ENCODE measurements at places on chromosomes 12 and 14. TPM values are rescaled to one million over a fixed set of nuclear protein-coding genes. Genes with fewer than 3 reads are reported as not detected.

- no peak for DNase-seq
Observed at GRCh38 chr12:230925-231671, 17.1 kb upstream of the SLC6A12 start.

- no peak for DNase-seq
Observed at GRCh38 chr12:55637467-55637866, 775 bp downstream of the OR10P1 start.

GRCh38 chr14:70415788-70416187 is 1.1 kb downstream of the SYNJ2BP start:
- no peak for DNase-seq

DNA sequence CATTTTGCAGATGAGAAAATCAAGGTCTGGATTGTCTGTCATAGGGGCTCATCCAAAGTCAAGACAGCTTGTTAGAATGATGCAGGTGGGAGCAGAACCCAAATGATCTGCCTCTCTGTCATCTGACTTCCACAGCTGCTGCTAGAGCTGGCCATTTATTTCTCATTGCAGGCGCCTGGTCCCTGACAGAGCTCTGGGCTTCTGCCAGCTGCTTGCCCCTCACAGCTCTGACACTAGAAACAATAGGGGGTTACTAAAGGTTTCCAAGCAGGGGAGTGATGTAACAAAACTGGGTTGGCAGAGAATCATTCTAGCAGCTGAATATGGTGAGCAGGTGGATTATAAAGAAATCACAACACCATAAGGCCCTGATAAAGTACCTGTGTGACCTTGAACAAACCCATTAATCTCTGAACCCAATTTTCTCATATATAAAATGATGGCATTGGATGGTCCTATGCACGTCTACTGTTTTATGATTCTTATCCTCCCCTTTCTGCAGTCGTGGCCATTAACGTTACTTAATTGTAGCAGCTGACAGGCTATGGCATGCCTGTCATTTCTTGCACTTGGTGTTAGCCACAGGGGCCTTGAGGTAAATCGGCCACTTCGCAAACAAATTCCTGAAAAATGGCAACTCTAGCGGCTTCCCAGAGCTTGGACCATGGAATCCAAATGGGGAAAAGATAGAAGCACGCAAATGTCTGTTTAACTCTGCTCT is 134.6 kb downstream of the RMST start:
- DNase-seq, result no peak

GRCh38 chr12:80802652-80803400 is 86.1 kb downstream of the MYF5 start:
- DNase-seq, result no peak

GRCh38 chr14:61642614-61642982 is 52.7 kb upstream of the HIF1A start:
- no peak for DNase-seq

GRCh38 chr12:64256166-64256800 is 34.2 kb upstream of the KICS2 start:
- DNase-seq, result peak; percentile 54

DNA sequence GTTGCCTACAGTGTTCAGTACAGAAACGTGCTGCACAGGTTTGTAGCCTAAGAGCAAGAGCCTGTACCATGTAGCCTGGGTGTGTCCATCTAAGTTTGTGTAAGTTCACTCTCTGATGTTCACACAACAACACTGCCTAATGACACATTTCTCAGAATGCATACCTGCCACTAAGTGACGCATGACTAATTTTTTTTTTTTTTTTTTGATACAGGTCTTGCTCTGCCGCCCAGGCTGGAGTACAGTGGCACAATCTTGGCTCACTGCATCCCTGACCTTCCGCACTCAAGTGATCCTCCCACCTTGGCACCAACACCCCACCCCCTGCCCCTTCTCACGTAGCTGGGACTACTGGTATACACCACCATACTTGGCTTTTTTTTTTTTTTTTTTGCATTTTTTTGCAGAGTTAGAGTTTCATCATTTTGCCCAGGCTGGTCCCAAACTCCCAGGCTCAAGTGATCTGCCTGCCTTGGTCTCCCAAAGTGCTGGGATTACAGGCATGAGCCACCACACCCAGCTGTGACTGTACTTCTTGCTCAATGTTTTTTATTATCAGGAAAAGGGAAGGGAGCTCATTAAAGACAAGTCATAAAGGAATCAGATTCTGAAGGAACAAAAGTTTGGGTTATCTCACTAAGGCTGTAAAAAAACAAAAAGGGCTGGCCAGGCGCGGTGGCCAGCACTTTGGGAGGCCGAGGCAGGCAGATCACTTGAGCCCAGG is 10.0 kb upstream of the CDC42BPB start:
- DNase-seq, result peak; percentile 74

DNA sequence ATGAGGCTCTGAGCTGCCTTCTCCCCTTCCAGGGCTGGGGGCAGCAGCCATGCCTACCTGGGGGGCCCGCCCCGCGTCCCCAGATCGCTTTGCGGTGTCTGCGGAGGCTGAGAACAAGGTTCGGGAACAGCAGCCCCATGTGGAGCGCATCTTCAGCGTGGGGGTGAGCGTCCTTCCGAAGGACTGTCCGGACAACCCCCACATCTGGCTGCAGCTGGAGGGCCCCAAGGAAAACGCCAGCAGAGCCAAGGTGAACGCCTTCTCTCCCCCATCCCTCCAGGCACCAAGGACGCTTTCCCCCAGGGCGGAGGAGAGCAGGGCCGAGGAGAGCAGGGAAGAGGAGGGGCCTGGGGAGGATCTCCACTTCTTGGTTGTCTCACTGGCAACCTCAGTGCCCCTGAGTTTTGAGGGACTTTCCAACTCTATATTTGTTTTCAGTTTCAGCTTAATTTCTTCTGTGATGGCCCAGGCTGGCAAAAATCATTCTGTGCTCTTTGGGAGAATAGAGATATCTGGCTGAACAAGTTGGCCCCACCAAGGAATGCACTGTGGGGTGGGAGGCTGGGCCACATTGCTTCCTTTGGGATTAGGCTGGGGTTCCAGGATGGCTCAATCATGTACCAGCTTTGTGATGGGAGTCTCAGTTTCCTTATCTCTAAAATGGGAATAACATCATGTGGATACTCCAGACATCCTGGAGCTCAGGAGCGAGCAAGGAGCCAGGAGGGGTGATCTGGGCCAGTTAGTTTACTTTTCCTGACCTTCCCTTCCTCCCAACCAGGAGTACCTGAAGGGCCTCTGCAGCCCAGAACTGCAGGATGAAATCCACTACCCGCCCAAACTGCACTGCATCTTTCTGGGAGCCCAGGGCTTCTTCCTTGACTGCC is 1.2 kb downstream of the KHNYN start:
- peak; percentile 37 for DNase-seq

DNA sequence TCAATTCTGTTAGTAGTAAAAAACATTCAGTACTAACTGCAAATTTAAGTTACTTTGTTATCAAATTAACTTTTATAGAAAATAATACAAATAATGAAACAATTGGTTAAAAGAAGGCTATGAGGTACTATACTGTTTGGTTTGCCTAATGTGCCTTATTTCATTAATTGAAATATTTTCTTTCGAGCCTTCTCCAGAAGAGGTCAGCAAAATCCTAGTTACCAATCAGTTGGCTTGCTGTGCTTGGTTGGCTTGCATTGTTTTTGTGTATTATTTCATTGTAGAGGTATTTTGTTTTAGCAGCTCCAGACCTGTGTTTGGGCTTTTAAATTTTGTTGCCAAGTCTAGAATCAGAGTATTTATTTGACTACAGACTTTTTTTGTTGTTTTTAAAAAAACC is 68.5 kb downstream of the AEBP2 start:
- peak; percentile 27 for DNase-seq

DNA sequence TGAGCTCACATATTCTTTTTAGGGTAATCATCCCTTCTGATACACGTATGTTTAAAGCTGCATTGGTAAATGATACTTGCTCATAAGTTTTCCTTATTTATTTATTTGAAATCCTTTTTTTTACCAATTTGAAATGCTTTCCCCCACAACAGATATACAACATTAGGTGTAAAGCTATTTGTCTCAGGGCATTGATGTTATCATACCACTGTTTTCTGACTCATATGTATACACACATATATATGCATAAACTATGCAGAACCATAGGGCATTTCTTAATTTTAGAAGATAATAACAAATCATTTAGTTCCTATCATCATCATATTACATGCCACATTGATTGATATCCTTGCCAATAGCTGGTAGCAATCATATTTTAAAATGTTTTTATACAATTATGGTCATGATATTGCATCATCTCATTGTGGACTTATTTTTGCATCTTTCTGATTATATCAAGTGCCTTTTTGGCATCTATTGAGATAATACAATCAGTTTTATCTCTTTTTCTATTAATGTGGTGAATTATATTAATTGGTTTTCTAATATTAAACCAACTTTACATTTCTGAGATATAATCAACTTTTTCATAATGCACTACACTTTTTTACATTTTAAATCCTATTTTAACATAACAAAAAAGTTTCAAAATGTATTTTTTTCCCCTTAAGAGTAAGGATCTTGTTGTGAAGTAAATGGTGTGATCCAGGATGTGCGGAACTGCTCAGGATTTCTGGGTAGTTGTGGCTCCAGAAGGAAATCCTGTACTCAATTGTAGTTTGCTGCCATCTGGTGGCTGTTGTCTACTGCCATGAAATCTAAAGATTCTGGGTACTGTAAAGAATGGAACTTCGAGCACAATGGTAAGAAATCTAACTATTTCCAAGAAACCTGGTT is 16.7 kb downstream of the OR9K2 start:
- peak; percentile 30 for DNase-seq

- DNase-seq, result no peak
Observed at GRCh38 chr14:45252366-45253069, 484 bp downstream of the MIS18BP1 start.

DNA sequence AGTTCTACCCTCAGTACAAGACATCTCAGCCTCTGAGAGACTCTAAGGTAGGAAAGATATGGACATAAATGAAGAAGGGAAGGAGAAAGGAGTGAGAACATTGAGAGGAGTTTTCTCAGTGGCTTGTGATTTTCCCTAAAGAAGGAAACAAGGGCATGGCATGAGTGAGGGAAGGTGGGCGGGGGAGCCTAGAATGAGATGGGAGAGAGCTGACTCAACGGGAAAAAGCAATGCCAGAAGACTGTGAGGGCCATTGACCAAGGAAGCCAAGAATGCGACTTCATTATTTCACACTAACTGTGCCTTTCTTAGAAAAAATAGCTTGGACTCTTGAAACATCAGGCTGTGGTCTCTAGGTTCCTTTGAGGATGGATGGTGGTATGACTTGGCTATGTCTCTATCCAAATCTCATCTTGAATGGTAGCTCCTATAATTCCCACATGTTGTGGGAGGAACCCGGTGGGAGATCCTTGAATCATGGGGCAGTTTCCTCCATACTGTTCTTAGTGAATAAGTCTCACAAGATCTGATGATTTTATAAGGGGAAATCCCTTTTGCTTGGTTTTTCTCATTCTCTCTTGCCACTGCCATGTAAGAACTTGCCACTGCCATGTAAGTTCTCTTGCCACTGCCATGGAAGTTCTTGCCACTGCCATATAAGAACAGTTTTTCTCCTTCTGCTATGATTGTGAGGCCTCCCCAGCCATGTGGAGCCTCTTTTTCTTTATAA is 279.6 kb downstream of the NUAK1 start:
- no peak for DNase-seq

- DNase-seq, result no peak
Observed at GRCh38 chr12:48356041-48356768, 5.5 kb upstream of the ZNF641 start.

The FGF6 gene
- not detected for total RNA-seq

DNA sequence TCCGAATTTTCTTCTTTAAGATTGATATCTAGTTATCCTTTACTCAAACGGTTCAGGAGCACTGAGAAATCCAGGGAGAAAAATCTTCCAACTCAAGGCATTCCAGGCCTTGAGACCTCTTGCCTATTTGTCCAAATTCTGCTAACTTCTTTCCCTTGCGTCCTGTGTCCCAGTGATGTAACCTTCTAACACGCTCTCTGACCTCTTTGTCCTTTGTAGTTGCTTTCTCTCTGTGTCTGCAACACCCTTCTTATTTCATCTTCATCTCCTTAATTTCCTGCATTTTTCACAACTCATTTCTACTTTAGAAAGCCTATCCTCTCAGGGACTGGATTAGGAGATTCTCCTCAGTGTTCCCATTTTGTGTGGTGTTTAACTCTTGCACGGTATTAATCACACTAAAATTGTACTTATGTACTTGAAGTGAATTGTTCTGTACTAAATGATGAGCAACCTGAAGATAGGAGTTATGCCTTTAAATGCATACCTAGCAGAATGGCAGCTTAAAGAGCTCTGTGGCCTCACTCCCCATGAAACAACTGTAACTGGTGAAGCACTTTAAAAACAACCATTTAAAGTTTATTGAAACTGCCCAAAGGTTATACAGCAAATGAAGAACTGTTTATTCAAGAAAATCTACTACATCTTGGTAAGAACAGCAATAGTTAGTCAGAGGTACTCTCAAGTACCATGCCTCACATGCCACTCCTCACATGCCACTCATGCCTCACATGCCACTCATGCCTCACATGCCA is 7.4 kb upstream of the SNAPC1 start:
- DNase-seq, result peak; percentile 43

DNA sequence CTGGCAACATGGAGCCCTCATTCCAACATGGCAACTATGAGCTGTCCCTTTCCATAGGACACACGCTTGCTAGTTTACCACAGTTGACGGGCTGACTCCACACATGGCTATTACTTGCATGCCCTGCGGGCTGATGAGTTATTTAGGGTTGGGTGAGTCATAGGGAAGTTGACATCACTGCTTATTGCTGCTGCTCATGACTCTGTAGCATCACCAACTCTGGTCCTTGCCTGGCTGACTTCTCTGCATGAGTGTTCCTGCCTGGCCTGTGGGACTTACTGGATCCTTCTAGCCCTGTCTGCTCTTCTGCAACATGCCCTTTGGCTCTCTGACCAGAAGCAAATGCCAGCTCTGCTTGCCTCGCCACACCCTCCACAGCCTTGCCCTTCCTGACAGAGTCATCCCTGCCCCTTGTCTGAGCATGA is 199.5 kb downstream of the ANO6 start:
- peak; percentile 100 for DNase-seq

DNA sequence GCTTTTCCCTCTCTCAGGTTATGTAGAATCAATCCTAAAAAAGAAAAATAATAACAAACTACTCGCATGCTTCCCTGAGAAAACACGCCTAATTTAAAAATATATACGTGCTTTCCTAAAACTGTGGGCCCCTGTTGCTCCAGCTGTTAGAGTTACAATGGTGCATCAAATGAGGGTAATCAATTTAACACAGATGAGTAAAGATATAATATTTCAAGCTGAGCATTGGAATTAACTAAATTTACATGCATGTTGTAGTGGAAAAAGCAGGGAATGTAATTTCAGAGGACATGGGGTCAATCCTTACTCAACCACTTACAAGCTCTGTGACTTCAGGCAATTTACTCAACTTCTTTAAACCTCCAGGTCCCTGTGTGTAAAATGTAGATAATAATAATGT is 22.4 kb upstream of the LGR5 start:
- no peak for DNase-seq

GRCh38 chr14:54877015-54877702 is 25.5 kb downstream of the GCH1 start:
- no peak for DNase-seq

DNA sequence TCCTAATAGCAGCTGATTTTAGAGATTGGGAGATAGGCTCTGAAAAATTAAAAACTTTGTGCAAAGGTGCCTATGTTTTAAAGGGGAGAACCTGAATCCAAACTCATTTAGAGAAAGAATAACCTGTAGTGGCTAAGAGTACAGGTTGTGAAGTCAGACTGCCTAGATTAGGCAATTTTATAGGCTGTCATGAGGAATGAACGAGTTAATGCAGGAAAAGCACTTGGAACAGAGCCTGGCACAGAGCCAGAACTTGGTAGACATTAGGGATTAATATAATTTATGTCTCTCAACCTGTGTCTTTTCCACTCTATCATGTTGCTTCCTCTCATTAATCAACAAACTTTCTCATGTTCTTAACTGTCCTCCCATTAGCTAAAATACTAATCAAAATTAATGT is 98.1 kb downstream of the WIF1 start:
- DNase-seq, result no peak
